ENCODE measurements at places on chromosomes 1 and 21.
A peak's percentile ranks its signal among the peaks of the same experiment; 100 is the strongest.

- no peak for DNase-seq
Measured at GRCh38 chr21:22993822-22994574, 1995.8 kb downstream of the NCAM2 start.

- no peak for DNase-seq
Measured at GRCh38 chr21:27035791-27036190, 68.9 kb upstream of the ADAMTS5 start.

- DNase-seq: no peak
Measured at GRCh38 chr1:21325731-21326387, 35.6 kb upstream of the ECE1 start.

GRCh38 chr1:12039164-12039525 lies 19.8 kb downstream of the MIIP start:
- DNase-seq: no peak

DNA sequence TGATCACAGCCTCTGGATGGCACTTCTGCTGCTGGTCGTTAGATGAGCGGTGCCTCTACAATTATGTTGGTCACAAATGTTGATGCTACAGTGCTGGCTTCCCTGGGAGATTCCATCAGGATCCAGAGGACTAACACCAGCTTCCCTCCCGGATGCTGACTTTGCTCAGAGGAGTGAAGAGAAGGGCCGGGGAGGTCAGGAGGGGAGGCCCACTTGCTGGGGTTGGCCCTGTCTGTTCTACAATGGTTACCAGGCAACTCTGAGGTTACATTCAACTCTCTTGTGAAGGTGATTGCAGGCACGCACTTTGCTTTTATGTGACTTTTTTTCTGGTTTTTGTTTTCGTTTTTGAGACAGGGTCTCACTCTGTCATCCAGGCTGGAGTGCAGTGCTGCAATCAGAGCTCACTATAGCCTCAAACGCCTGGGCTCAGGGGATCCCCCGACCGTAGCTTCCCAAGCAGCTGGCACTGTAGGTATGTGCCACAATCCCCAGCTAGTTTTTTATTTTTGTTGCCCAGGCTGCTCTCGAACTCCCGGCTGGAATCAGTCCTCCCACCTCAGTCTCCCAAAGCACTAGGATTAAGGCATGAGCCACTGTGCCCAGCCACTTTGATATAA lies 112.5 kb downstream of the ADSS2 start:
- DNase-seq: no peak

DNA sequence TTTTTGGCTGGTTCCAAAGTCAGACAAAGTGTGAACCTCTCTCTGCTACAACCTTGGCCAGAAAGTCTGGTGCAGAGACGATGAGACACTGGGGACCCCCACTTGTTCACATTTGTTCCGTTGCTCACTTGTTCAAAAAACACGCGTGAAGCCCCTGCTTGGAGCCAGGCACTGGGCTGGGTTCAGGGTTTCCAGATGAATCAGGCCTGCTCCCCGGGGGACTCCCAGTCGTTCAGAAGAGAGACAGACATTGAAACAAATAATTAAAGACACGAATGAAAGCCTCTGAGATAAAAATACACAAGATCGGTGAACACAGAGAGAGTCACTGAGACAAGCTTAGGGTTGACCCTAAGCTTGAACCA lies 101.5 kb upstream of the RUNX3 start:
- no peak for DNase-seq

- no peak for DNase-seq
Measured at GRCh38 chr1:21263052-21263429, 27.2 kb downstream of the ECE1 start.

DNA sequence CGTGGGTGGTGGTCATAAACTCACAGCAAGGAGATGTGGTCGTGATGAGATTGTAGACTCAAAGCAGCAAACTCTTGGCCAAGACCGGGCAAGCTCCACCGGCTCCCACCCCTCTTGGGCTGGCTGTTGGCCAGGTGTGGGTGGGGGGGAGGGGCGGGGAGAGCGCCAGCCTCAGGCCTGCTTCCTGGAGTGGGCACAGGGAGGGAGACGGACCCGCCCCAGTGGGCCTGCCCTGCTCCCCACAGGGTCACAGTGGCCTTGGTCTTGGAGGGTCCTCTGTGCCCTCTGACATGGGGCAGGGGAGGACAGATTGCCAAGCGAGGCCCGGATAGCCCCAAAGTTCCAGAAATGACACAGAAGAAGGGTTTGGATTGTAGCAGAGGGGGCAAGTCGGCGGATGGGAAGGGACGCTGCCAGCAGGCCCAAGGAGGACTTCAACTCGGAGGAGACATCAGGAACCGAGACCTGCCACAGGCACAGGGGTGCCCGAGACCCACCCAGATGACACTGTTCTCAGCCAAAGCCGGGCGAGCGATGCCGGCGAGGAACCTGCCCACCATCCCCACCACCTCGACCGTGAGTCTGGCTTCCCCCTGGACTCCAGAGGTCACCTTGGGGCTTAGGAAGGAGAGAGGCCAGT lies 85.4 kb upstream of the ACTRT2 start:
- no peak for DNase-seq

GRCh38 chr1:156082309-156083091 lies at the start of gene MEX3A:
TSS of gene MEX3A (minus strand) at chr1:156082465. CDS start at chr1:156081998, 467 bp downstream.
- DNase-seq: peak; percentile 82

GRCh38 chr1:185720633-185721272 lies 13.4 kb upstream of the HMCN1 start:
- peak; percentile 54 for DNase-seq

- DNase-seq: no peak
Measured at GRCh38 chr1:17392199-17392740, 20.3 kb downstream of the PADI6 start.

DNA sequence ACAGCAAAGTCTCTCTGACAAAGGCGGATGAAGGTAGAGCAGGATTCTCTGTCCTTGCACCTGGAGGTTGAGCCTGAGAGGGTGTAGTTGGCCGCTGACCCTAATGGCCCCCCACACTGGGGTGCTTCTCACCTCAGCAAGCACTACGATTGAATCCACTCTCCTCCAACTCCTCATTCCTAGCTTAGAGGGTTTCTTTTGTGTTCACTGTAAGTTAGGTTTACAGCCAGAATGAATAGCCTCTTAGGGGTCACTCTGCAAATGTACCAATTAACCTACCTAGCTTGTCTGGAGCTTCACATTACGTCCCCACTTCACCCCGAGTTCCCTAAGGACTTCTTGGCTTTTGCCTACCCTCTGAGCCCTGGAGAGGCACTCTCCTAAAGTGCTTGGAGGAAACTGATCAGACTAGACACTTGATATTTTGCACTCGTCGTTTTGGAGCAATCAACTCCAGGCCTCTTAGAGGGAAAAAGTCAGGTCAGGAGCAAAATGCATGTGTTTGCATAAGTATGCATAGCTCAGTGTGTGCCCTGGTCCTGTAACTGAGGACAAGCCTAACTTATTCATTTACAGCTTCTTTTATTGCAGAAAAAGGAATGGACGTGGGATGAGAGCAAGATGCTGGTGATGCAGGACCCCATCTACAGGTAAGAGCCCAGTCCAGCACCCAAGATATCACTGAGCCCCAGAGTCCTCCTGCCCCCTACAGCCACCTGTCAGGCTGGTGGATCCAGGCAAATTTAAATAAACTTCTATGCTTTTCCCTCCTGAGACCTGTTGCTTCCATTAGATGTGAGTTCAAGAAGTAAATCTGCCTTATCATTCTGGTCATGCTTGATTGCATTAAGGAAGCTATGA lies 76.4 kb downstream of the SPATA46 start:
- no peak for DNase-seq

DNA sequence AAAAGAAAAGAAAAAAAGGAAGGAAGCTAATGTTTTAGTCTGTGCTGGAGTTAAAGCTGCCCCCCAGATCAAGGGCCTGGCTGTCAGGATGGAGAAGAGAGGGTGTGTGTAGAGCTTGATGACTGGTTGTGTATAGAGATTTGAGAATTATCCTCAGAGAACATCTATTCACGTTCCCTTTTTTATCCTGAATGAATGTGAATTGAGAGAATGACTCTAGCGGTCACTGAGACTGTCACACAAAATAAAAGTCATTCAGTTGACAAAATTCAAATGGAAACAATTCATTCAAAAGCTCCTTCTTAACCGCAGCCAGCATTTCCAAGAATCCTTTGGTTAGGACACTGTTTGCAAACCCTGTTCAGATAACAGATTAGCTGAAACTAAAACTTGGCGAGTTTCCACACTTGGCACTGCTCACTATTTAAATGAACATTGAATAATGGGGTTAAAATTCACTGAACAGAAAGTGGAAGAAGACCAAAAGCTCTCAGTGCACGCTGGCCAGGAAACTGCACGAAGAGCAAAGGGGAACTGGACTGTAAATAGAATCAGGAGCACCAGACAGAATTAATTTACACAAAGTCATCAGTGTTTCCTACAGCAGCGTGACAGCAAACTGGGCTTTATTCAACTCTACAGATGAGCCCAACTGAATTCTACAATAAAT lies 13.6 kb upstream of the FAM89A start:
- peak; percentile 77 for DNase-seq

DNA sequence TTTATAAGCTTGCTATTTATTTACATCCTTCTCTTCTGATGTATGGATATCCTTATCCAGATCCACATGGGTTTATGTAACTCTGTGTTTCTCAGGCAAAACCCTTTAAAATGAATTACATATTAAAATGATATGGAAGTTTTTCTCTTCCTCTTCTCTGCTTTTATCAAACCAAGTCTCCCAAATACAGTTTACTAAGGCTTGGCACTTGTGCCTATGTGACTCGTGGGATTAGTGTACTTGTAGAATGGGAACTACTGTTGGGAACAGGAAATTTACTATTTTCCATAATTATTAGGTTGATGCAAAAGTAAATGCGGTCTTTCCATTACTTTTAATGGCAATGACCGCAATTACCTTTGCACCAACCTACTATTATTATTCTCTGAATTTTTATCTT lies 14.8 kb downstream of the SIM2 start:
- no peak for DNase-seq

DNA sequence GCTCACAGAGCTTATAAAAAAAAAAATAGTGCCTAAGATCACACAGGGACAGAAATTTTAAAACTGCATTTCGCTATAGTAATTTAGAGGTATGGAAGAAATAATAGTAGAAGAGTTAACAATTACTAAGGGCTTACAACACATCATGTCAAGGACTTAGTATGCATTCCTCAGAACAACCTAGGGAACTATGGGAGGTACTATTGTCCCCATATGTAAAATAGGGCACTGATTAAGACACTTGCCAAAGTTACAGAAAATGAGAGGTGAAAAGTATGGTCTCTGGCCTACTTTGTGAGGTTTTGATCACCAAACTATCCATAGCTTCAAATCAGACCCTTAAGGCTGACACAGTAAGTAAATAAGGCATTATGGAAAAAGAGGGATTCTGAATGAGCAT lies 4.7 kb downstream of the FRRS1 start:
- no peak for DNase-seq

DNA sequence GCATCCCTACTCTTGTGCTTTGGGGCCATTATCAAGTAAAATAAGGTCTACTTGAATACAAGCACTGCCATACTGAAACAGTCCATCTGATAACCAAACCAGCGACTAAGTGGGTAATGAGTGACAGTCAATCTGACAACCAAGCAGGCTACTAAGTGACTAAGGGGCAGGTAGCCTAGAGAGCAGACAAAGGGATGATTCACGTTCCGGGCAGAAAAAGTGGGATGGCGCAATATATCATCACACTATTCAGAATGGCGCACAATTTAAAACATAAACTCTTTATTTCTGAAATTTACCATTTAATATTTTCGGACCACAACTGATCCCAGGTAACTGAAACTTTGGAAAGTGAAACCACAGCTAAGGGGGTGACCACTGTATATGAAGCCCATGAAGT lies 17.7 kb downstream of the NGF start:
- DNase-seq: no peak

DNA sequence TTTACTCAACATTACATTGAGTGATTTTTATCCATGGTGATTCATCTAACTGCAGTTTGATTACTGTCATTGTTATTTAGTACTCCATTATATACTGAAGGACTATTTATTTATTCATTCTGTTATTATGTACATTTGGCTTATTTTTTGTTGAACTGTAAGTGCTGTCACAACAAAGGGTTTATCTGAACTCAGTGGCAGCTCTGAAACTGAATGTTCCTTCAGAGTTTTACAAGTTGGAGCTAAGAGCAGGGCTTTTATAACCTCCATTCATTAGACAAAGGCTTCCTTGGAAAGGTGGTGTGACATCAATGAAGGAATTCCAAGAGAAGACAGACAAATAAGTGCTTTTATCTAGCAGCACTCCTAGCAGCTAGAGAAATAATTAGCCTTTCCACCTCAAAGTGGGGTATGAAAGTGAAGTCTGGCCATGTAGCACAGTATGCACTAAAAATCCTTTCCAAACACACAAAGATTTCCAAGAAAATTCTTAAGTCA lies 83.3 kb upstream of the GORAB start:
- DNase-seq: no peak

DNA sequence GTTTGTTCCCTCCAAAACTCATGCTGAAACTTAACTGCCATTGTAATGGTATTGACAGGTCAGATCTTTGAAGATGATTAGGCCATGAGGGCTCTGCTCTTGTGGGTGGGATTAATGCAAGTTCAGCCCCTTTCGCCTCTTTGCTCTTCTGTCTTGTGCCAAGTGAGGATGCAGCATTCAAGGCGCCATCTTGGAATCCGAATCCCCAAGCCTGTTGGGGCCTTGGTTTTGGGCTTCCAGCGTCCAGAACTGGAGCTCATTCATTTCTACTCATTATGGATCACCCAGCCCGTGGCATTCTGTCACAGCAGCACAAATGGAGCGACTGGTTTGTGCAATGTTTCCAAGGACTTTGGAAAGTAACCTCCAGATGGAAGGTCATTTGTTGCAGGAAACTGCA lies 5.6 kb downstream of the TTC34 start:
- no peak for DNase-seq

DNA sequence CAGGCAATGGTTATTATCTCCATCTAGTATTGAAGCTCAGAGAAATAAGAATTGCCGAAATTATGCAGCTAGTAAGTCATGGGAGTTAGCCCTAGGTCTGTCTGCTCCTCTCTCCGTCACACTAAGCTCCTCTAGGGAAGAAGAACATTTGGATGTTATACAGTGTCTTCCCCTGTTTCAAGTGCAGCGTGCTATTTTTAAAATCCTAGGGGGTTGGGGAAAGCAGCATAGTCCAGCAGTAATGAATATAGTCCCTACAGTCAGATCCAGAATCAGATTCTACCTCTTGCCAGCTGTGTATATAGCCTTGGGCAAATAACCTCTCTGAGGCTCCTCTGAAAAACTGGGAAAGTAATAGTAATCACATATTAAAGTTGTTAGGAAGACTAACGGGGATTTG lies 44.5 kb upstream of the OSBPL9 start:
- no peak for DNase-seq

GRCh38 chr1:46448109-46448911 lies 41.3 kb upstream of the DMBX1 start:
- no peak for DNase-seq

DNA sequence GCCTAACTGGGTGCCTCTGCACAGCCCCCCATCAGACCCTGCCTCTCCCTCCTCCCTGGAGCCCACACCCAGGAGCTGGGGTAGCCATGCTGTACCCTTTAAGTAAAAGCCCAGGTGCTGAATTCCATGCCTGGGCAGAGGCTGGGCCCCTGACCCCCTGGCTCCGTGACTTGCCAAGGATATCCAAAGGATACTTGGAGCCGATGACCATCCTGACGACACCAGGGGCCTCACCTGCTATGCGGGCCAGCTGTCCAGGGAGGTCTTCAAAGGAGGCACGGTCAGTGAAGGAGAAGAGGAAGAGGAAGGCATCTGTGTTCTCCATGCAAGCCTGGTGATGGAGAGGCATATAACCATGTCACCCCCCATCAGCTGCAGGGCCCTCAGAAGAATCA lies 4.7 kb downstream of the CPLANE2 start:
- no peak for DNase-seq

Data from mesenchymal stem cell (in vitro differentiated cells and primary cell).